Stimulated activated CD4-positive, alpha-beta T cell treated with anti-CD3 and anti-CD28 coated beads, Interleukin-15, amount 100 ng/mL, for 24 hours (primary cell): ENCODE measurements at places on chromosomes 5 and 9.

- no peak for DNase-seq
Observed at GRCh38 chr5:115494570-115495289, 49.8 kb downstream of the FEM1C start.

- DNase-seq = peak; percentile 39
Observed at GRCh38 chr9:121353241-121354061, 16.6 kb downstream of the STOM start.

- DNase-seq = no peak
Observed at GRCh38 chr9:31142456-31142855, 1242.0 kb upstream of the ACO1 start.

DNA sequence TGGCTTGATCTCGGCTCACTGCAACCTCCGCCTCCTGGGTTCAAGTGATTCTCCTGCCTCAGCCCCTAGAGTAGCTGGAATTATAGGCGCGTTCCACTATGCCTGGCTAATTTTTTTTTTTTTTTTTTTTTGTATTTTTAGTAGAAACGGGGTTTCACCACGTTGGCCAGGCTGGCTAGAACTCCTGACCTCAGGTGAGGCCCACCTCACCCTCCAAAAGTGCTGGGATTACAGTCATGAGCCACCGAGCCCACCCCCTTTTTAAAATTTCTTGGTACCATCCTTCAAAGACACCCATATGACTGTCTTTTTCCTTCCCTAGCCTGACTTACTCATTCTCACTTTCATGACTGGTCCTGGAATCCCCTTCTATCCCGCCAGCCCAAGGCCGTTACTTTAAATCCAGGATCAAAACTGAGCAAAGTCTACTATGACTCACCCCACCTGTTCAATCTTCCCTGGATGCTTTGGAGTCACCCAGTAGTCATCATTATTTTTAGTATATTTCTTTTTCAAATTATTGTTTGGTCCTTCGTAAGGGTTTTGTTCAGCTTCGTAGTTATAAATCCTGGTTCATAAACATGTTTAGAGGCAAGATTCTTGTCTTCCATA, 1.2 kb upstream of the TBCA start:
- DNase-seq = no peak

GRCh38 chr5:133053448-133053847, 1.6 kb downstream of the HSPA4 start:
- DNase-seq = no peak

- no peak for DNase-seq
Observed at GRCh38 chr5:165187815-165188214, 1682.4 kb downstream of the MAT2B start.

GRCh38 chr5:29213475-29213874, 1980.0 kb upstream of the CDH6 start:
- DNase-seq = no peak

DNA sequence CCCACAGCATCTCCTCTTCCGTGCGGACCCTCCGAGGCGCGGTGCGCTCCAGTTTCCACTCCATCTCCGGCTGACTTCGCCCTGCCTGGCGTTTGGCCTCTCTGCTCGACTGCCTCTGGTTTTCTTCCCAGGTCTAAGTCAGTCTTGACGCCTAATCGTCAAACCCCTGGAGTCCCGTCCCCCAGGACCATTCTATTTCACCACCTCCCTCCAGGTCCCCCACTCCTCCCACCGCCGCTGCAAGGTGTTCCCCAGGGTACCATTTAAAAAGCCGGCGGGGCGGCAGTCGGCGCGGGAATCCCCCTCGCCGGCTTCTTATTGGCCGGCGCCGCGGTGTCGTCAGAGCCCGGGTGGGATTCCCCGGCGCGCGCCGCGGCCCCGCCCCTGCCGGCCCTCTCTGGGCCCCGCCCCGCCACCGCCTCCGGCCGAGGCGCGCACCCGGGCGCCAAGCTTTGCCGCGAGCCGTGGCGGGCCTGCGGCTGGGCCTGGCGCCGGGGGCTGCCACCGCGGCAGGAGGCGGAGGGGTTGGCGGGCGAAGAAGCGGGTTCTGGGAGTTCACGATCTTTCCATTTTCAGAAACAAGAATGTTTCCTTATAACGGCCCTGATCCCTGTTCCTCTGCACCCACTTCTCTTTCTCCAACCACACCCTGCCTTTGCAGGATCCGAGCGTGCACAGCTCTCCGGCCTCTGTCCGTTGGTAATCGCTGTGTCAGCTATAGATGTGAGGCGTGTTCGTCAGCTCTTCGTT, at the start of gene CDC20B:
Gene CDC20B (minus strand): TSS at position 241 of the 750 bp plus-strand sequence. CDS start 177 bp downstream, at position 64.
- DNase-seq = peak; percentile 85

DNA sequence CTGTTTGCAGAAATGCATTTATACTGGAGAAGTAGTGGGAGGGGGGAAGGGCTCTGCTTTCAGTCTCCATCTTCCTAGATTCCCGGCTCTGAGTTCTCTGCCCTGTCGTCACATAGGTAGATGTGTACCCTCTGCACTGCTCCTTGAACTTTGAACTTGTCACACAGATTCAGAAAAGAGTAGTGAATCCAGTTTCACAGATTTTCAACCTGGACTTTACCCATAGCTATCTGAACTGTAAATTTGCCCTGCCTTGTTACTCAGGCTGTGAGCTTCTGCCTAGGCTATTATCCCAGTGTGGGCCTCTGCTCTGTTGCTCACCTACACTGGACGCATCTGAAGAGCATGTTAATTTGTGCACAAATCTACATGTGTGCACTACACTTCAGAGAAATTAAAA, 12.8 kb upstream of the C9orf152 start:
- no peak for DNase-seq

GRCh38 chr5:135739383-135739981, 95.0 kb upstream of the SLC25A48 start:
- no peak for DNase-seq
